ENCODE measurements at places on chromosomes 12 and 14.

- no peaks in the 10 kb centered on the region for H3K27me3 ChIP-seq
- peaks cover 20% of the 10 kb centered on the region for H3K4me1 ChIP-seq
- no peak overlapping the region for H3K4me3 ChIP-seq
- no peak for DNase-seq
- H3K36me3 ChIP-seq: no peaks in the 10 kb centered on the region
Measured at GRCh38 chr14:75292101-75292563, 13.5 kb downstream of the FOS start.

DNA sequence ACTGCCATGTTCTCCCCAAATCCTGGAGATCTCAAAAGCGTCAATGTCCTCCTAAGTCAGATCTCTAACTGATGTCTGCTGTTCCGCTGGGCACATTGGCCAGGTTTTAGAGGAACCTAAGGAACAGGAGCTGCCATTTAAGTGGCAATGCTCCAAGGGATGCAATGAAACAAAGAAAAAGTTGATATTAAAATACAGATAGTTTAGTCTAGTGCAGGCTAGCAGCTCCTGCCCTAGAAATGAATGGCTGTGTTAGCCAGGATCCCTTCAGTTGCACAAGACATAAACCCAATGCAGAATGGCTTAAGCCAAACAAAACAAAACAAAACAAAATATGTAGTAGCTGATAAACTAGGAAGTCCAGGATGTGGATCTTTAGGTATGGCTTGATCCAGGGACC is 144.1 kb downstream of the HMGA2 start:
- no peak overlapping the region for H3K27ac ChIP-seq
- H3K4me1 ChIP-seq: peaks cover 12% of the 10 kb centered on the region
- DNase-seq: no peak
- H3K36me3 ChIP-seq: peaks cover 29% of the 10 kb centered on the region
- no peaks in the 10 kb centered on the region for H3K27me3 ChIP-seq

GRCh38 chr14:62179367-62180018 is 417.3 kb downstream of the SNAPC1 start:
- DNase-seq: peak; percentile 92
- no peaks in the 10 kb centered on the region for H3K36me3 ChIP-seq
- peak overlapping the region; percentile 2 for H3K27ac ChIP-seq
- peaks cover 29% of the 10 kb centered on the region for H3K4me1 ChIP-seq
- no peaks in the 10 kb centered on the region for H3K27me3 ChIP-seq

DNA sequence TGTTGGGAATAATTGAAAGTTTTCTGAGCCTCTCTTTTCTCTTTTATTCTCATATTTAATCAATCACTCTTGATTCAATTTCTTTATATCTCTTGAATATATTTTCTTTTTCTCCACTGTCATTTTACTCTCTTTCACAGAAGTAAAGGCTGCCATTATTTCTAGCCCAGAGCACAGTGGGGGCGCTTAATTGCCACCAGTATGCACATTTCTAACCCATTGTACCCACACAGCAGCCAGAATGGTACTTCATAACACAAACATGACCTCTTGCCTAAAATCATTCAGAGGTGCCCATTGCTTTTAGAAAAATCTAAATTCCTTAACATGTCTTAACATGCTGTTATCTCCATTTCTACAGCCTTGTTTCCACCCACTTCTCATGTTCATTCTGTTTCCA is 190.2 kb upstream of the LMO3 start:
- no peaks in the 10 kb centered on the region for H3K36me3 ChIP-seq
- no peak for DNase-seq
- no peak overlapping the region for H3K27ac ChIP-seq
- H3K27me3 ChIP-seq: no peaks in the 10 kb centered on the region
- H3K4me3 ChIP-seq: no peak overlapping the region

DNA sequence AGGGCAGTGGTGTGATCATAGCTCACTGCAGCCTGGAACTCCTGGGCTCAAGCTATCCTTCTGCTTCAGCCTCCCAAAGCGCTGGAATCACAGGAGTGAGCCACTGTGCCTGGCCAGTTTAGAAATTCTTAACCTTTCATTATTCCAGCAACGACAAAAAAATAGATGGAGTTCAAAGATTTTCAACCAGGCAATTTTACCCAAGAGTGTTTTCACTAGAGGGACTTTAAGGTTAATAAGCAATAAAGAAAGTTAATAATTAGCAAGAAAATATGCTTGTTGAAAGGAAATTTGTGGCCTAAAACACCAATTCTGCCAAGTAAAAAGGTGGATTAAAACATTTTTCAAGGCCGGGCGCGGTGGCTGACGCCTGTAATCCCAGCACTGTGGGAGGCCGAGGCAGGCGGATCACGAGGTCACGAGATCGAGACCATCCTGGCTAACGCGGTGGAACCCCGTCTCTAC is 14.8 kb downstream of the CDKL1 start:
- no peaks in the 10 kb centered on the region for H3K4me1 ChIP-seq
- no peaks in the 10 kb centered on the region for H3K36me3 ChIP-seq
- H3K27ac ChIP-seq: no peak overlapping the region
- H3K4me3 ChIP-seq: no peak overlapping the region
- no peaks in the 10 kb centered on the region for H3K27me3 ChIP-seq

All from A673 (cell line).